Neural crest cell (in vitro differentiated cells): ENCODE measurements at places on chromosomes 12 and 14.
A peak's percentile ranks its signal among the peaks of the same experiment; 100 is the strongest.

DNA sequence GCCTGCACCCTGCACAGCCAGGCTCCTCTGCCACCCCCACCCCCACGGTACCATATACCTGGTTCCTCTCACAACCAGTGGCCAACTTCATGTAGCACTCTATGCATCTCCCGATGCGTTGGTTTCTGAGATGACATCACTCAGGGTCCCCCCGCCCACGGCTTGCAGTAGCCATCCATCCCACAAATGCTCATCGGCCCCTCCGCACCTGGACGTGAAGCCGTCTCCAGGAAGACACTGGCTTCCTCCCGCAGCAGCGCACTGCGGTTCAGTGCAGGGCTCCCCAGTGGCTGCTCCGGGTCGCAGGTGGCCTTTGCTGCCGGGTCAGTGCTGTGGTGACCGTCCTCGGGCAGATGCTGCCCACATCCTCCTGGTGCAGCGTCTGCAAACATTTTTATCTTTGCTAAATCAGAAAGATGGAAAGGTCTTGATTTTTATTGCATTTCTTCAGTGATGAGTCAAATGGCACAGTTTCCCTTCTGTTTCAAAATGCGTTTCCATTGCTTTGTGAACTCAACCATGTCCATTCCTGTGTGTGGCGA, 27.5 kb upstream of the MMP17 start:
- no peak for DNase-seq

- DNase-seq: no peak
Observed at GRCh38 chr12:129701631-129702101, 202.2 kb downstream of the TMEM132D start.

DNA sequence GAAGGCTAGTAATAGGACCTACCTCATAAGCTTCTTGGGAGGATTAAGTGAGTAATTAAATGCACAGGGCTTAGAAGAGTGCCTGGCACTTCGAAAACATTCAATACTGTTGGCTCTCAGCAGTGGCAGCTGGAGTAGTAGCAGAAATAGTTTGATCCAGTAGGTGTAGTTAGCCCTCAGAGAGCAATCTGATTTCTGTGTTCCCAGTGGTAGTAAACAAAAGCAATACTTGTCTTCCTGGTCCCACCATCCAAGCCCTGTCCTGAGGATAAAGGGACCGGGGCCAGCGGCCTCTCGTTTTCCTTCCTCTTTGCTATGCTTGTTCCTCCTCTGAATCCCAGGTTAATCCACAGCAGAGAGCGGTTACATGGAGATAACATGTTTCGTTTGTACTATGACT, 131.6 kb downstream of the SAMD4A start:
- no peak for DNase-seq

DNA sequence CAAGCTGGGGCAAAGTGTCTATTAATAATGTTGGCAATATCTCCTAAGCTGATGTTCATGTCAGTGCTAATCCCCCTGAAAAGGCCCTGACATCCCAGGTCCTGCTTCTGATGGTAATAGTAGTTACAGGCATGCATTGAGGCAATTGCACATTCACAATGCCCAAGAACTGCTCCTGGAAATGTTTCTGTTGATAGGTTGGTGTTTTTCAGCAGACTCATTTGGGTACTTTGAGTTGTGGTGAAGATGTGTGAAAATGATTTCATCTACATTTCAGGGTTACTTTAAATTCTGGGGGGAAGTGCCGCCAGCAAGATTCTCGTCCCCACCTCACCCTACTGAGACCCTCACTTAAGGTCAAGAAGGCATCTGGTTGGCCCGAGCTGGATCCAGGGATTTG, 92.9 kb downstream of the BBS10 start:
- no peak for DNase-seq

- no peak for DNase-seq
Observed at GRCh38 chr12:71183018-71183417, 25.2 kb upstream of the TSPAN8 start.

- no peak for DNase-seq
Observed at GRCh38 chr12:123995023-123995748, 22.2 kb downstream of the ZNF664 start.

DNA sequence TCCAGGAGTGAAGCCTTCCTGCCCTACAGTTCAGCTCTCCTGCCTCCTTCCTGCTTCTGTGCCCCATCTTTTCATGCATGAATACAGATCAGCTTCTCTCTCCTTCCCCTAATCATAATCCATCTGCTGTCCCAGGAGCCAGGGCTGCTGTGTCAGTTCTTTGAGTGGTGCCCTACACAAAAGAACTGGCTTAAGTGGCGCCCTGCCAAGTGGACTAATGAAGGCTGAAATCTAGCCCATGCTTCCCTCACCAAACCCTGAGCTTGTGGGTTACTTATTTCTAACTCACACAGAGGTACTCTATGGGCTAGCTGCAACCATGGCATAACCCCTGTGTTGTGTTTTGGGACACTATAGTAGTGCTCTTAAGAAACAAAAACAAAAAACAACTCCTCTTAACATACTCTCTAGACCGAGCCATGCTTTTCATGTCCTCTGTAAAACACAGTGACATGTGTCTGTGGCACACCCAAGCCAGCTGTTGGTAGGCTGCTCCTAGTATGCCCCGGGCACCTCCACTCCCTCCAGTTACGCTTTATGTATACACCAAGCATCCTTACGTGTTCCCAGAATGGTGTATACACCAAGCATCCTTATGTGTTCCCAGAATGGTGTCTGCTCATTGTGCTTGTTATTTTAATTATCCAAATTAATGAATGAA, 19.3 kb upstream of the ETV6 start:
- DNase-seq: no peak

GRCh38 chr12:116609319-116610114, 50.3 kb downstream of the MAP1LC3B2 start:
- DNase-seq: peak; percentile 30

GRCh38 chr12:67818459-67818903, 169.9 kb downstream of the DYRK2 start:
- DNase-seq: no peak

DNA sequence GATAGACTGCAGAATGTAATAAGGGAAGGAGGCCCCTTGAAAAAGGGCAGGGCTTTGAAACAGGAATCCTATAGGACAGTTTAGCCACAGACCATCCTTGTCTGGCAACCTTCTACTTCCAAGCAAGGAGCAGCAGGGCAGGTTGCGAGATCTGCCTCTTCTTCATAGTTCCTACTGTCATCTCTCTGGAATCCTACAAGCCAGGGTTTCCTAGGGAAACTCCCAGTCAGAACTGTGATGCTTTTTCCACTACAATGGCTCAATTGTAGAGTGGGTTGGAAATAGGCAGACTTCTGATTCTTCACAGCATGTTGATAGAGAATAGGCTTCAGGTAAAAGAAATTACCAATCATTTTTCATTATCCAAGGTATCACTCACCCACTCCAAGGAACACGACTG, 186.3 kb downstream of the DACT1 start:
- DNase-seq: no peak

DNA sequence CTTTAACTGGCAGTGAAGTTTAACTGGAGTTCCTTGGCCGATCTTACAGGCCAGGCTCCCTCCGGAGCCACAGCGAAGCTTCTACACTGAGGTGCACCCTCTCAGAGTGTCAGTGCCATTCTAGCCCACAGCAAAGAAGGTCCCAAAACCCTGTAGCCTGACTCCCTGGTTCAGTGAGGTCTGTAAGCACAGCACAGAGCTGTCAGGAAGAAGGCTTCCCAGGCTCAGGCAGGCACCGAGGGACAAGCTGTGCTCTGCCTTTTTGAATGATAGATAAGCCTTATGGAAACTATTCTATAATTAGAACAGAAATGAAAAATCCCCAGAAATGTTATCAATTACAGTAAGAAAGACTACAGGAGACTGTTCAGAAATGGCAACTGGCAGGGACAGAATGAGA, 40.2 kb downstream of the MOK start:
- no peak for DNase-seq

- DNase-seq: no peak
Observed at GRCh38 chr14:97290977-97291376, 493.8 kb downstream of the VRK1 start.

DNA sequence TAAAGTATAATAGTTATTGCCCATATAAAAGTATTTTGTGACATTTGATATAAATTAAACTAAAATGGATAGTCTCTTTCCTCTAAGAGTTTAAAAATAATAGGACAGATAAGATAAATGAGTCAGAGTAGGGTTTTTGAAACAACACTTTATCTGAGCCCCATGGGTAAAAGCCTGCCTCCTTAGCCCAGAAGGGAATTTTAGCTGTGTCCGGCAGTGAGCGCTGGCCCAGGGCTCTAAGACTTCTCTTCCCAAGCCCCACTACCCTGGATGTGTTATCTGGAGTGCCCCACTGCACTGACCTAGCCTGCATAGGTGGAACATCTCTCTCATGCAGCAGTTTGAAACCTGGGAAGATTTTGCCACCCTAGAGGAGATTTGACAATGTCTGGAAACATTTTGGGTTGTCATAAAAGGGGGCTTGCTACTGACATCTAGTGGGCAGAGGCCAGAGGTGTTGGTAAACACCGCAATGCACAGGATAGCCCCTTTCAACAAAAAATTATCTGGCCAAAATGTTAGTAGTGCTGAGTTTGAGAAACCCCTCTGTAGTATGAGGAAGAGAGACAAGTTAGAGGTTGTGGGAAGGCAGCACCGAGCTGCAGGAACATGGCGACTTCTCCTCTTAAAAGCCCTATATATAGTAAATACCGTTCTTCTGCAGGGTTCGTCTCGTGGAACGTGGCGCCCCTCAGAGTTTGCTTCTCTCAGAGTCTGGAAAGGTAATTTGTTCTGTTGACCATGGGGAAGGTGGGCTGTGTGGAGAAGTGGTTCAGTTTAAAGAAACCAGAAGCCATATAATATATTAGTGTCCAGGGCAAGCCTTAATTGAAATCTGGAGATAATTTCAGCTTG, 29.3 kb upstream of the ATF1 start:
- DNase-seq: peak; percentile 23

GRCh38 chr12:132545164-132545953, 55.4 kb downstream of the FBRSL1 start:
- DNase-seq: no peak

GRCh38 chr12:70002912-70003255, 177.9 kb downstream of the MYRFL start:
- no peak for DNase-seq

DNA sequence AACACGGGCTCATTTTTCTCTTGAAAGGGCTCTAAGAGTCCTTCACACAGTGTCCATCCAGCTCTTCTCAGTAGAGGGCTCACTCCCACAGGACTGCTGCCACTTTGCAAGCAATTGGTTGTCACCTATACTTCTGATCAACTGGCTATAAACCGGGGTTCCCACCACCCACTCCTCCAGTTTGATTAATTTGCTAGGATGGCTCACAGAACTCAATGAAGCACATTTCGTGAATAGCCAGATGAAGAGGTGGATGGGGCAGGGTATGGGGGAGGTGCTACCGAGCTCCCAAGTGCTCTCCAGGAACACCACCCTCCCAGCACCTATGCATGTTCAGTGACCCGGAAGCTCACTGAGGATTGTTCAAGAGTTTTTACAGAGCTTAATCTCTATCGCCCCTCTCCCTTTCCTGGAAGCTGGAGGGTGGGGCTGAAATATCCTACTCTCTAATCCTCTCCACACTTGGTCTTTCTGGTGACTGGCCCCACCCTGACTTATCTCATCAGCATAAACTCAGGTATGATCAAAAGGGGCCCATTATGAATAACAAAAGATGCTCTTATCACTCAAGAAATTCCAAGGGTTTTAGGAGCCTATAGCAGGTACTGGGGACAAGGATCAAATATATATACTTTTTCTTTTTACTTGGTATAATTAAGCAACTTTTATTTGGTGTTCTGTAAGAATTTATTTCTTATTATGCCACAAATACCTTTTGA, 13.9 kb upstream of the EGLN3 start:
- no peak for DNase-seq

DNA sequence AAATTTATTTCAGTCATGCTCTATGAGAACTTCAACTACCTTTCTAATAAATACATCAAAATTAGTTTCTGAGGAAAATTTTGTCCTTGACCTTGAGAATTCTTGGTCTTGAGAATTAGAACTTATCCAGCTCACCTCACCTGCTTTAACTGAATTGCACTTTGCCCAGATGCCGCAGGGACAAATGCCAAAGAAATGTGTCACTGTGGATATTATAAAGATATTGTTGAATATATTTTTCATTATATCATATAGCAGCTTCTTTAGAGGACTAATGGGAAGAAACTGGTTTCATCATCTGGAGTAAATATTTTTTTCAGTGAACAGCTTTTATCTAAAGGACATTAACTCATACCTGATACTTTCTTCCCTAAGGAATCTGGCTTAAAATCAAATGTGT, 54.1 kb downstream of the LRP6 start:
- no peak for DNase-seq

- no peak for DNase-seq
Observed at GRCh38 chr12:101783150-101783549, 43.9 kb upstream of the SYCP3 start.

DNA sequence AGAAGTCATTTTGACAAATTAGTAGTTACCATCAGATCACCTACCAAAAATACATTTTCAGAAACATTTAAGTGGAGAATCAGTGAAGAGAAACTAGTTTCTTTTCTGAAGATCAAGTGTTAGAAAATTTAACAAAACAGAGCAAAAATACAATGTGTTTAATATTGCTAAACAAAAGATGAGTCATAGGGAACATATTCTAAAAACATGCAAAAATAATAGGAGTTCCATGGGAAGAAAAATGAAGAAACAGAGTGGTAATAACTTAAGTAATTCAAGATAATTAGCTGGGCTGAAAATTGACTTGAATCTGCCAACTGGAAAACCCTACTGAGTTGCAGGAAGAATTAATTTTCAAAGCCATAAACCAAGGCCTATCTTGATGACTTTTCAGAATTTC, 111.5 kb upstream of the KITLG start:
- no peak for DNase-seq

- no peak for DNase-seq
Observed at GRCh38 chr12:19338405-19338804, 100.9 kb upstream of the AEBP2 start.

DNA sequence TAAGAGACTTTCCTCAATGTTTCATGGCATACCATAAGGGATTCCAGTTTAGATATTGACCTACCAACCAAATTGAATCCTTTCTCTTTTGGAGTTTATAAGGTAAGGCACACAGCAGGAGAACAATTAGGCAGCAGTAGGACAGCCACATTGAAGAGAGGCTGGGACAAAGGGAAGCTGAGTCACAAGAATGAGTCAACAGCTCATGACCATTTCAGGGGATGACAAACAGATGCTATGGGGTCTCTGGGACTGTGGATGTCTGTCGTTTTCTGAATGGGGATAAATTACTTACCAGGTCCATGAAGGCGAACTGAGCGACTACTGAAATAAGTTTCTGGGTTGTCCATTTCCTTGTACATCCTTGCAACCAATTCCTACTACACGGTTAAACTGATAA, 48.6 kb upstream of the E2F7 start:
- no peak for DNase-seq
